Lower lobe of right lung (tissue), 2 donors: ENCODE measurements at places on chromosomes 12 and 14.

GRCh38 chr12:113826805-113827538, 139.2 kb downstream of the RBM19 start:
- no peaks in the 10 kb centered on the region for H3K27me3 ChIP-seq
- no peak for DNase-seq
- H3K36me3 ChIP-seq = peaks cover 11% of the 10 kb centered on the region
- H3K4me3 ChIP-seq = no peak overlapping the region
- no peaks in the 10 kb centered on the region for H3K4me1 ChIP-seq

GRCh38 chr14:100540141-100540925, 46.9 kb downstream of the BEGAIN start:
- H3K27ac ChIP-seq = no peak overlapping the region
- no peaks in the 10 kb centered on the region for H3K36me3 ChIP-seq
- no peaks in the 10 kb centered on the region for H3K4me1 ChIP-seq
- H3K4me3 ChIP-seq = no peak overlapping the region
- no peaks in the 10 kb centered on the region for H3K27me3 ChIP-seq

DNA sequence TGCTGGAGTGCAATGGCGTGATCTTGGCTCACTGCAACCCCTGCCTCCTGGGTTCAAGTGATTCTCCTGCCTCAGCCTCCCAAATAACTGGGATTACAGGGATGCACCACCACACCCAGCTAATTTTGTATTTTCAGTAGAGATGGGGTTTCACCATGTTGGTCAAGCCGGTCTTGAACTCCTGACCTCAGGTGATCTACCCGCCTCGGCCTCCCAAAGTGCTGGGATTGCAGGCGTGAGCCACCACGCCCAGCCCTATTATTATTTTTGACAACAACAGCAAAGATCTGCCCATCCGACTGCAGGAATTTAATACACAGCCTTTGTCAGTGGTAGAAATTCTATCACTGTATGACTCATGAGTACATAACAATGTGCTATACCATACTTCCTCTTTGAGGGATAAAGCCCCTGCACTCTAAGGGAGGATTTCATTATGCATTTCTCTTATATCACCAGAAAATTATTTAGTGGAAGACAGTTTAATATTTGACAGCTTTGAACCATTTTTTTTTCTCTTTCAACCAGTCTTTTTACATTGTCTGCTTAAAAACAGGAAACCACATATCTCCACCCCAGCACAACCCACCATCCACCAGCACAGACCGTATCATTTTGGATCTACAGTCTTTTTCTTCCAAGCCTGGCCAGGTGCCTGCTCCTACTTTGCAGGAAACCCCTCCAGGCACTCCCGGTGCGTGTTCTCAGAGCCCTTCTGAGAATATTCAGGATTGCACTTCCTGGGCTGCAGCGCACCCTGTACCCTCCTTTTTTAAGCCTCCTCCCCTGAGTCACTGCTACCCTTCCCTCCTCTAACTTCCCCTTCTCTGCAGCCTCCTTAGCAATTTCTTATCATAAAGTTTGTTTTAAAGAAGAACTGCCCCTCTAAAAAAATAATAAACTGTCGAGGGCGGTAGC, 594 bp downstream of the ARHGDIB start:
- DNase-seq = no peak
- H3K36me3 ChIP-seq = no peaks in the 10 kb centered on the region
- peaks cover 52% of the 10 kb centered on the region for H3K4me1 ChIP-seq
- H3K27me3 ChIP-seq = no peaks in the 10 kb centered on the region

DNA sequence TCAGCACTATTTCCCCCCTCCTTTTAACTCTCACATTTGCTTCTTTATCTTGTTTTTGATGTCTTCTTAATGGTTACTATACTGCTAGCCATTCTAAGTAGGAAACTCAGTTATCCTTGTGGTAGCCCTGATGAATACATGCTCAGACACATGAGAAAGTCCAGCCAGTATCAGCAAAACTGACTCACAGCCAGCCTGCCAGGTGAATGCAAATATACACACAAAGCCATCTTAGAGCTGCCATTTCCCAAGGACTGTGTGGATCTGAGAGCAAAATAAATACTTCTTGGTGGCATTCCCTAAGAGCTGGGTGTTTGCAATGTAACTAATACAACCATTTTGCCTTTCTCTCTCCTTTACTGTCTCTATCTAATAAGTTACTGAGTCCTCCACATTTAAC, 455.2 kb downstream of the CCER1 start:
- H3K4me1 ChIP-seq = no peaks in the 10 kb centered on the region
- no peaks in the 10 kb centered on the region for H3K36me3 ChIP-seq
- H3K27ac ChIP-seq = no peak overlapping the region
- no peak overlapping the region for H3K4me3 ChIP-seq
- DNase-seq = no peak
- H3K27me3 ChIP-seq = no peaks in the 10 kb centered on the region

GRCh38 chr14:99260116-99260515, 11.9 kb downstream of the BCL11B start:
- no peak overlapping the region for H3K4me3 ChIP-seq
- DNase-seq = no peak
- peaks cover 34% of the 10 kb centered on the region for H3K27me3 ChIP-seq
- no peak overlapping the region for H3K27ac ChIP-seq

DNA sequence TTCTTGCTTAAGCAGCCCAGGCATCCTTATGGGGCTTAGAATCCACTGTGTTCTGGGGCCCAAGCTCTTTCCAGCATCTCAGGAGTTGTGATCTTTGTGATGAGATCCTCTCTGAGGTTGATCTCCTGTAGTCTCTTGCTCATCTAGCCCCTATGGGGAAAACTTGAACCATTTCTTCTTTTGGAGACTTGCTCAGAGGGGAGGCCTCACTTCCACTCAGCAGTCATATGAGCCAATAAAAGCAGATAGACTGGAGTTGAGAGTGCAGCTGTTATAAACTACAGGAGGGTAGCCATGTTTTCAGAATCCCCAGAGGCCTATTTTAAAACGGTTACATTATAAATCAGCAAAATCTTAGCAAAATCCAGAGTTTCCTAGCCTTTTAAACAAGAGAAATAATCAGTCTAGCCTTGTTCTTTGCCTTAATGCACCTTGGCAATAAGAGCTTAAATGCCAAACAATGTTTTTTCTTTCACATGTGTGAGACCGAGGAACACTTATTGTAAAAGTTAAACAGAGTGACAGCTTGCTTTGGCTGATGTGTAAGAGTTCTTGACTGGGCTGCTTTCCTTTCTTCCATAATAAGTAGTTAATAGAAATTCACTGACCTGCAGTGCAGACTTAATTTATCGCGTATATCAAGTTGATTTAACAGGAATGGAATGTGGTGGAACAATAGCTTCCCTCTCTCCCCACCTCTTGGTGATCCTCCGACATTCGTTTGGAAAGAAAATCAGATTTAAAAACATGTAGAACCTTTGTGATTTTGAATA, 168.3 kb downstream of the NEDD1 start:
- no peak for DNase-seq
- no peaks in the 10 kb centered on the region for H3K4me1 ChIP-seq
- H3K4me3 ChIP-seq = no peak overlapping the region

DNA sequence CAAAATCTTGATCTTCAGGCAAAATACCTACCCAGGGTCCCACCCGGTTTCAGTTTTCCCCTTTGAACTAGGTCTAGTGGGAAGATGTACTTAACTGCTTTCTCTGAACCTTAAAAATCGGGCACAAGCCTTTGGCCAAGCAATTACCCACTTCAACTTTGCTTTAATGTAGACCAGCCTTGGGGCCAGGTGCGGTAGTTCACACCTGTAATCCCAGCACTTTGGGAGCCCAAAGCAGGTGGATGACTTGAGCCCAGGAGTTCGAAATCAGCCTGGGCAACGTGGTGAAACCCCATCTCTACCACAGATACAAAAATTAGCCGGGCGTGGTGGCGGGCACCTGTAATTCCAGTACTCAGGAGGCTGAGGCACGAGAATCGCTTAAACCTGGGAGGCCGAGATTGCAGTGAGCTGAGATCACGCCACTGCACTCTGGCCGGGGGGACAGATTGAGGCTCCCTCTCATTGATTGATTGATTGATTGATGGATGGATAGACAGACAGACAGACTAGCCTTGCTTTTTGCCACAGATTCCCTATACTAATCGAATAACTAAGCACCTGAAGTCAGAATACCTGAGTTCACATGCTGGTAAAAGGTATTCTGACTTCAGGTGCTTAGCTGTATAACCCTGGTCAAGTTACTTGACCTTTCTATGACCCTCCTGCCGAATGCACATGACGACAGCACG, 1.9 kb downstream of the CLIP1 start:
- peaks cover 8% of the 10 kb centered on the region for H3K36me3 ChIP-seq
- H3K4me3 ChIP-seq = peak overlapping the region; percentile 92
- H3K27ac ChIP-seq = peak overlapping the region; percentile 98

GRCh38 chr14:21098892-21099595, 589 bp upstream of the ZNF219 start:
- peak overlapping the region; percentile 62 for H3K4me3 ChIP-seq
- H3K27me3 ChIP-seq = no peaks in the 10 kb centered on the region
- no peaks in the 10 kb centered on the region for H3K36me3 ChIP-seq
- H3K4me1 ChIP-seq = peaks cover 30% of the 10 kb centered on the region

- DNase-seq = no peak
- H3K27ac ChIP-seq = no peak overlapping the region
- H3K4me1 ChIP-seq = no peaks in the 10 kb centered on the region
- H3K27me3 ChIP-seq = no peaks in the 10 kb centered on the region
- no peak overlapping the region for H3K4me3 ChIP-seq
These were observed 214.3 kb upstream of the PDE3A start for GRCh38 chr12:20154052-20154451.

GRCh38 chr12:105292705-105293104, 37.8 kb upstream of the C12orf75 start:
- H3K36me3 ChIP-seq = no peaks in the 10 kb centered on the region
- no peaks in the 10 kb centered on the region for H3K4me1 ChIP-seq
- no peak overlapping the region for H3K4me3 ChIP-seq
- no peak overlapping the region for H3K27ac ChIP-seq
- DNase-seq = no peak
- H3K27me3 ChIP-seq = no peaks in the 10 kb centered on the region

DNA sequence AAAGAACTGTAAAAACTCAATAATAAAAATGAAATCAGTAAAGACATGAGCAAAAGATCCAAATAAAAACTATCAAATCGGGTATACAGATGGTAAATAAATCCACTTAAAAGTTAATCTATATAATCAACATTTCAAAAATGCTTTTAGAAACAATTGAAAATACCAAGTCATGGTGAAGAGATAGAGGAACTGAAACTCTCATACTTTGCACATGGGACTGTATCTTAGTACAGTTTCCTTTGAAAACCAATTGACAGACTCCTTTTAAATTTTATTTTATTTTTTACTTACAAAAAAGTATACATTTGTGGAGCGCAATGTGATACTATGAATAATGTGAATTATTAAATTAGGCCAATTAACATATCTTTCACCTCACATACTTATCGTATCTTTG, 98.6 kb upstream of the FAR2 start:
- H3K36me3 ChIP-seq = no peaks in the 10 kb centered on the region
- no peak overlapping the region for H3K27ac ChIP-seq
- H3K27me3 ChIP-seq = no peaks in the 10 kb centered on the region
- H3K4me1 ChIP-seq = no peaks in the 10 kb centered on the region
- no peak overlapping the region for H3K4me3 ChIP-seq

DNA sequence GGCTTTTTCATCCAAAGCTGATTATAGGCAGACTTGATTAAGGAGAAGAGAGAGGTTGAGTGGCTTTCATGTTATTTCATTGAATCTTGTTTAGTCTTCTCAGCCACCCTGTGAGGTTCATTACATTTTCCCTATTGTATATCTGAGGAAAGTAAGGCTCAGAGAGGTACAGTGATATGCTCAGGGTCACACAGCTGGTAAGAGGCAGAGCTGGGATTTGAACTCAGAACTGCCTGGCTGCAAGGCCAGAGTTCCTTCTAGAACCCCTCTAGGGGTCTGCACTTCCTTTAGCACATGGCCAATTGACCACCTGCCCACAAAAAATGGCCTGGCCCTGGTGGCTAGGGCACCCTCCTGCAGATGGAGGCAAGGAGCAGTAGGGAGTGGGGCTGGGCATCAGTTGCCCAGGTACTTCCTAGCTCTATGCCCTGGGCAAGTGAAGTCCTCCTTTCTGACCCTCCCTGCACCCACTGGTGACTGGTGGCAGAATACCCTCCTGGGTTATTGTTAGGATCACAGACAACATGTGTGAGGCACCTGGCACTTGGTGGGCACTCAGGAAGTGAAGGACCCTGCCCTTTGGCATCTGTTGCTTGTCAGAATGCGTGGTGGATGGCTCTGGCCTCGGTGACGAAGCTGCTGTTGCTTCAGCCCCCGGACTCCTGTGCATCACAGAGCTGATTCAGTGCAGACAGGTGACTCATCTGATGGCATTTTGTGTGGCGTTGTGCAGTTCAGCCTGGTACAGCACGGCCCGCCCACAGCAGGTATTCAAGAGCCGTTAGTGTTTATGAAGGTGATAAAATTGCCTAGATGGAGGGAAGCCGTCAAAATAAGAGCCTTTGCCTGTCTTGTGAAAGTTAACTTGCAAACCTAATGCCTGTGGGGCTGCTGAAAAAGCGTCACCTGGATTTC, 115.8 kb downstream of the SLC25A47 start:
- peaks cover 62% of the 10 kb centered on the region for H3K4me1 ChIP-seq
- H3K4me3 ChIP-seq = no peak overlapping the region
- H3K27ac ChIP-seq = peak overlapping the region; percentile 71
- no peaks in the 10 kb centered on the region for H3K27me3 ChIP-seq
- H3K36me3 ChIP-seq = no peaks in the 10 kb centered on the region
- peak; percentile 64 for DNase-seq

DNA sequence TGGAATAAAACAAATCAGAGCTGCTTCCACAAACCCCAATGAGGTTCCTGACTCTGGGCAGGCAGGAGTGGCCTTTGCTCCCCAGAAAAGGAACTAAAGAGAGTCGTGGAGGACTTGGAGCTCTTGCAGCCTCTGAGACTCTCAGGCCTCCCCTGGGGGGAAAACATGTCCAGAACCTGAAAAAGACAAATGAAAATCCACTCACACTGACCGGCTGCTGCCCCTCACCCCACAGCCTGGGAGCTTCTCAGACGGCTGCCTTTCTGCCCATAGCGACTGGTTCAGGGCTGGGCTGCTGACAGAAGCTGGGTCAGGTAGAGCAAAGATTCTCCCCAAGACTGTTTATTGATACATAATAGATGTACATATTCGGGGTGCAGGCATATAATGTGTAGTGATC, 356.0 kb downstream of the ADGRD1 start:
- DNase-seq = no peak
- no peak overlapping the region for H3K4me3 ChIP-seq
- H3K27ac ChIP-seq = no peak overlapping the region

GRCh38 chr12:94725375-94726168, 75.2 kb upstream of the TMCC3 start:
- no peaks in the 10 kb centered on the region for H3K36me3 ChIP-seq
- no peak overlapping the region for H3K27ac ChIP-seq
- no peaks in the 10 kb centered on the region for H3K27me3 ChIP-seq
- DNase-seq = no peak
- no peaks in the 10 kb centered on the region for H3K4me1 ChIP-seq

- no peak overlapping the region for H3K27ac ChIP-seq
- H3K27me3 ChIP-seq = no peaks in the 10 kb centered on the region
- H3K36me3 ChIP-seq = no peaks in the 10 kb centered on the region
- H3K4me1 ChIP-seq = no peaks in the 10 kb centered on the region
- no peak overlapping the region for H3K4me3 ChIP-seq
These were observed 115.7 kb upstream of the GSC start for GRCh38 chr14:94885481-94886155.
